ENCODE measurements at places on chromosomes 2 and 18. TPM values are rescaled to one million over a fixed set of nuclear protein-coding genes. Genes with fewer than 3 reads are reported as not detected.

- peak; percentile 46 for DNase-seq
Observed at GRCh38 chr18:58407263-58407648, 221.6 kb downstream of the ALPK2 start.

- no peak for DNase-seq
Observed at GRCh38 chr2:5502385-5502784, 189.8 kb upstream of the SOX11 start.

- no peak for DNase-seq
Observed at GRCh38 chr2:233081232-233081730, 21.1 kb downstream of the INPP5D start.

STPG4 gene
- total RNA-seq = 0.79 TPM

EPHA4 gene
- 95.5 TPM for total RNA-seq

ZSWIM2 gene
- not detected for total RNA-seq

ANKRD30B gene
- total RNA-seq = 0.44 TPM

TMEM169 gene
- total RNA-seq = 1.1 TPM

- no peak for DNase-seq
Observed at GRCh38 chr18:45864081-45864480, 38.6 kb downstream of the SIGLEC15 start.

Data from Caco-2 (cell line).